ENCODE measurements at places on chromosomes 4 and X. TPM values are rescaled to one million over a fixed set of nuclear protein-coding genes. Genes with fewer than 3 reads are reported as not detected.

GRCh38 chr4:85769009-85769408 lies 294.1 kb downstream of the ARHGAP24 start:
- no peak overlapping the region for H3K4me3 ChIP-seq
- no peaks in the 10 kb centered on the region for H3K36me3 ChIP-seq
- no peaks in the 10 kb centered on the region for H3K27me3 ChIP-seq

GRCh38 chrX:134933911-134934310 lies 56.9 kb upstream of the SMIM10 start:
- no peak overlapping the region for H3K27ac ChIP-seq
- no peak for DNase-seq
- H3K4me1 ChIP-seq = no peaks in the 10 kb centered on the region

- H3K27me3 ChIP-seq = peaks cover 16% of the 10 kb centered on the region
- H3K36me3 ChIP-seq = no peaks in the 10 kb centered on the region
- no peak overlapping the region for H3K27ac ChIP-seq
- no peak overlapping the region for H3K4me3 ChIP-seq
Measured at GRCh38 chr4:80312124-80312523, 23.4 kb upstream of the CFAP299 start.

DNA sequence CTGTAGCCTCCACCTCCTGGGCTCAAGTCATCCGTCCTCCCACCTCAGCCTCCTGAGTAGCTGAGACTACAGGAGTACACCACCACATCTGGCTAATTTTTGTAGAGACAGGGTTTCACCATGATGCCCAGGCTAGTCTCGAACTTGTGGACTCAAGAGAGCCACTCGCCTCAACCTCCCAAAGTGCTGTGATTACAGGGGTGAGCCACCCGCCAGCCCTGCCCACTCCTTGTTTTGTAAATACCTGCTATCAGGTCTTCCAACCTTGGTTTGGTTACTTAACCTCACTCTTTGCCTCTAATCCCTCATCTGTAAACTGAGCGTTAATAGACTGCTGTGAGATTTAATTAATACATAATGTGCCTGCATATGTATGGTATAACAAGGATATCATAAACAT lies 803 bp downstream of the CNGA1 start:
- H3K4me3 ChIP-seq = peak overlapping the region; percentile 76
- H3K36me3 ChIP-seq = no peaks in the 10 kb centered on the region
- peaks cover 24% of the 10 kb centered on the region for H3K4me1 ChIP-seq
- H3K27ac ChIP-seq = peak overlapping the region; percentile 14

DNA sequence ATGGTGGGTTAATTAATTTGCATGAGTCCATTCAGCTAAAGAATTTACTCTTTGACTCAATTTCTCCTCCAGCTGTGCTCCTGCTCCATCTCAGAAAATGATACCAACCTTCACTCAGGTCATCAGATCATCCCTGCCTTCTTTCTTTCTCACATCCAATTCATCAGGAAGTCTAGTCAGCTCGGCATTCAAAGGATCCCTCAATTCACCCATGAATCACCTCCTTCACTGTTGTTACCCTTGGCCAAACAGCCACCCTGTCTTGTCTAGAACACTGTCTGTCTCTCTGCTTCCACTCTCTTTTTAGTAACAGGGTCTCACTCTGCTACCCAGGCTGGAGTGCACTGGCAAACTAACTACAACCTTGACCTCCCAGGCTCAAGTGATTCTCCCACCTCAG lies 337.4 kb upstream of the SFRP2 start:
- H3K4me3 ChIP-seq = no peak overlapping the region
- peaks cover 35% of the 10 kb centered on the region for H3K27me3 ChIP-seq
- H3K27ac ChIP-seq = no peak overlapping the region
- DNase-seq = no peak
- H3K4me1 ChIP-seq = peaks cover 2% of the 10 kb centered on the region

DNA sequence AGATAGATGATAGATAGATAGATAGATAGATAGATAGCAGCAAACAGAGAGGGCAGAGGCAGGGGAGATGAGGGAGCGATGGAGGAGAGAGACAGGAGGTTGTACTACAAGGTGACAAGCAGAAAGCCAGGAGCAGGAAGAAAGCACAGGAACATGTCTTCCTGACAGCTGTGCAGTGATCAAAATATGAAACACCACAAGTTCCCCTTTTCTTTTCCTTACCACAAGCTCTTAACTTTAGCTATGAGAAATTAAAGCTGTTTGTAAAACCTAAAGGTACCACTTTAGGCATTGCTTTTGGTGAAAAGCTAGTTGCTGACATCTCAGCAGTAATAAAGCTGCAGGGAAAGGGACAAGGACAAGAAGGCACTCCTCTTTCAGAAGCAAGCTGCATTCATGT lies 9.1 kb upstream of the MAGED4B start:
- no peaks in the 10 kb centered on the region for H3K4me1 ChIP-seq
- no peak overlapping the region for H3K4me3 ChIP-seq

DNA sequence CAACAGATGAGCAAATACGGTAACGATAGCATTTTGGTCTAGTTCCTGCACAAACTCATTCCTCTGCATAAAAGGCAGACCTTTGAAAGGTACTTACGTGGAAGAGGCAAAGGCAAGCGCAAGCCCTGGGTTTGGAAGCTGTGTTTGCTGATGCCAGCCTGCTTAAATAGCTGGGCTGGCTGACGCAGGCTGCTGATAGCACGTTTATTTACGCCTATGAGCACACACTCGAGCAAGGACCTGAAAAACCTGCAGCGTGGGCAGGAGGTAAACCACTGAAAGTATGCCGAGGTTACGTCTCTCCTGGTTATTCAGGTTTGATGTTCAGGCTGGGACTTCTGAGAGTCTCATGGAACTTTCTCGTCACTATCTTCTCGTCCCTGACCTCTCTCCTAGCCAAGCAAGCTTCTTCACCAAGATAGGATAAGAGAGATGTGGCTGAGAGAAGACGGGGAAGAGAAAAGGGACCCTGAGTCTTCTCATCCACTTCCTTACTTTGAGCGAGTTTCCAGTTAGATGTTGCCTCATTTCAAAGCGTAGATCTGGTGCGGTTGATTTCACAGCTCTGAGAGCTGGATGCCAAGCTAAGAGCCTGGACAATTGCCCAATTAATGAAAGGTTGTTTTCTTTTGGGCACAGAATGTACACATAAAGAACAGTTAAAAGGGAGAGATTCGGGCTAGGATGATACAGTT lies at the start of gene HOPX:
Gene HOPX (minus strand): TSS at position 139 of the 695 bp plus-strand sequence. CDS start 23,480 bp downstream, outside the sequence.
- peaks cover 34% of the 10 kb centered on the region for H3K4me1 ChIP-seq
- peak; percentile 90 for DNase-seq
- H3K4me3 ChIP-seq = peak within 1 kb of the TSS; percentile 51
- no peaks in the 10 kb centered on the region for H3K36me3 ChIP-seq

GRCh38 chr4:158208963-158209640 lies 1.2 kb upstream of the TMEM144 start:
- no peak for DNase-seq
- H3K27ac ChIP-seq = peak overlapping the region; percentile 17
- no peak overlapping the region for H3K4me3 ChIP-seq
- H3K36me3 ChIP-seq = no peaks in the 10 kb centered on the region

SPANXN3 gene
- not detected for total RNA-seq

SPANXA2 gene
- total RNA-seq = not detected

XAGE1A gene
- not detected for total RNA-seq

MAGEC3 gene
- total RNA-seq = not detected

ABCB7 gene
- total RNA-seq = 54.5 TPM

Measured in activated CD4-positive, alpha-beta T cell treated with anti-CD3 and anti-CD28 coated beads for 36 hours (primary cell).